ENCODE measurements at places on chromosomes 13 and 19.

- no peak for DNase-seq
Measured at GRCh38 chr19:12757544-12758274, 6.1 kb downstream of the BEST2 start.

GRCh38 chr19:13817018-13817614 lies 21.9 kb downstream of the ZSWIM4 start:
- peak; percentile 82 for DNase-seq

DNA sequence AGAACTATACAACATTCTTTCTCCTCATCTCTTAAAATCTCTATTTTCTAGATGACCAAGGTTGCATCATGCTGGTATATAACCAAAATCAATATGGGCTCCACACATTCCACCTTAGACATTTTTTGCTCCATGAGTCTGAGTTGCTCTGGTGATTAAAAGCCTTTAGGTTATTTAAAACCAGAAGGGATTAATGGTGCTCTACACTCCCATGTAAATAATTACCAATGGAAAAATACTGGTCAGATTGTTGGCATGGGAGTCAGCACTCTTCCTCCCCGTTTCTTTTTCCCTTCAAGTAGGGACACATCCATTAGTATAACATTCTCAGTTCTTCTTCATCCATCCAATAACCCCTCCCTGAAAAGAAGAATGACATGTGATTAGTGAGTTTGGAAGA lies 747.7 kb downstream of the PCDH17 start:
- no peak for DNase-seq

DNA sequence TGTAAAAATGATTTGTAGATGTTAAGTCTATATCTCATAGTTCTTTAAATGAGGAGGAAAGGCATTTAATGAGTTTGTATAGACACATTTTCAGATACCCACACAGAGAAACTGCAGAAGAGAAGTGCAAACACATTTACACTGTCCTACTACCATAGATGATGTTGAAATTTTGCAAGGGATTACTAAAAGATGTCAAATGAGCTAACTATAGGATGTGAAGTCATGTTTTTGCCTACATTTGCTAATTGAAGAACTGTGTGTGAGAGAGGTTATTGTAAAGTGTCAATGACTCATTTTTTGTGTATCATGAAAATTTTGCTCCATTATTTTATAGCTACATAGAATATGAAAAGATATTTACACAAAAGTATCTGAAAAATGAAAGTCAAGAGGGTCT lies 178.9 kb downstream of the ITGBL1 start:
- no peak for DNase-seq

- DNase-seq: no peak
Measured at GRCh38 chr13:46822551-46822950, 25.6 kb upstream of the ESD start.

GRCh38 chr13:23956106-23956505 lies 58.8 kb upstream of the C1QTNF9B start:
- DNase-seq: no peak

- DNase-seq: no peak
Measured at GRCh38 chr13:28117689-28118377, 17.5 kb upstream of the FLT3 start.

- no peak for DNase-seq
Measured at GRCh38 chr19:1163934-1164683, 10.0 kb downstream of the SBNO2 start.

DNA sequence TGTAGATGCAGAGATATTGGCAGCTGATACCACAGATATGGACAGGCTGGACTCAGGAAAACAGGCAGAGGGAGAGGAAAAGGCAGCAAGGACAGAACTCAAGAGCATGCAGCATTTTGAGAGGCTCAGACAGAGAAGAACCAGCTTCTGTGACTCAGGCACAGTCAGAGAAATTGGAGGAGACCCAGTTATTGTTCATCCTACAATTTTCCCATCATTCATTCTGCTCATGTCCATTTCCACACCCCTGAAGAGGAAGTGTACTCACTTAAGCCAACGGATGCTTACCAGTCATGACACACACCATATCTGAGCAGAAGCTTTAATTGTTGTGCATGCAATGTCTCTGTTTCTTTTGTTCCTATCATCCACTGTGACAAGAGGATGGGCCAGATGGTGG lies 359.8 kb upstream of the HTR2A start:
- DNase-seq: no peak

GRCh38 chr19:39676004-39676403 lies 20.3 kb downstream of the LGALS16 start:
- no peak for DNase-seq

DNA sequence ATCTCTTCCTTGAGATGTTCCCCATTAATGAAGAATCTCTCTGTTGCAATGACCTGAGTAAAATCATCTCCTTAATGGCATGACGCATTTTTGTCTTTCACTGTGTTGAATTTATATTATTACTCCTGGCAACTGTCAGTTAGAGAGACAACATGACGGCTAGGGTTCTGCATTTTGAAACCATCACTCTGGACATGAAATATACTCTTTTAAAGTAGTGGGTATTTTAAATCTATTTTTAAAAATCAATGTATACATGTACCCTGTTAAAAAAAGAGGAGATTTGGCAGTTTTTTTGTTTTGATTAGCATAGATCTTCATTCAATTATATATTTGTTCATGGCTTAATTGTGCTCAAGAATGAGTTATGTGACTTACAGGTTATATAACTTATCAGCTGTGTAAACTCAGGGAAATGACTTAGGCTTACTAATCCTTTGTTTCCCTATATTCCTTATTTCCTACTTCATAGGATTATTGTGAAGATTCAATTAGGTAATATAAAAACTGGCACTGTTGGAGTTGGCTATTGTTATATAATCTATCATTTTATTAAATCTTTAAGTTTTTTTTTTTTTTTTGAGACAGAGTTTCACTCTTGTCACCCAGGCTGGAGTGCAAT lies 632.0 kb upstream of the SPRY2 start:
- DNase-seq: no peak

All from NCI-H1436 treated with DMSO at 0.1 percent for 48 hours (cell line).